ENCODE measurements at places on chromosomes 2 and 18. TPM values are rescaled to one million over a fixed set of nuclear protein-coding genes. Genes with fewer than 3 reads are reported as not detected.
A peak's percentile ranks its signal among the peaks of the same experiment; 100 is the strongest.

DNA sequence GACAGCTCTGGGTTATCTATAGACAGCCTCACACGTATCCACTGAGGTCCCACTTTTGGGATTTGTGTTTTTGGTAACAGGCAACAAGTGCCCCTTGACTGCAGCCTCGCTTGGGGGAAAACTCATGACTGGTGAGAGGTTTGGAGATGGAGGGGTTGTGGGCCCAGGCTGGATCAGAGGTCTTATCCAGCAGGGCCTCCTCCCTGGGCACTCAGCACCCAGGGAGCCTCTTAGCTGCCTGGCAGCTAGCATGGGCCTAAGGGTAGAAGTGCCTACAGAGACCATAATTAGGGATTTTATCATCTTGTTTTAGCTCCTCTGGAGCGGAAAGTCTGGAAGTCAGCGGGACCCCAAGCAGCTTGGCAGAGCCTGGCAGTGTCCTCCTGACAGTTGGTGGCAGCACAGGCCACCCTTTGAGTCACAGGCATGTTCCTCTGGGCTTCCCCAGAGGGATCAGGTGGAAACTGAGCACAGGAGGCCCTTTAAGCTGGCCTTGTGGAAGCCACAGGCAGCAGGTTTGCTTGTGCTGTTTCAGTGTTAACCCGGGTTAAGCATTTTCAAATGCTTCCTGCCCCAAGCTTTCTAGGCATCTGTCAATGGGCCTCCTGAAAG, 143.1 kb downstream of the KCTD1 start:
- peak; percentile 53 for DNase-seq

Gene PLA2R1
- 0.28 TPM for total RNA-seq

Gene EDAR
- total RNA-seq, result not detected

DNA sequence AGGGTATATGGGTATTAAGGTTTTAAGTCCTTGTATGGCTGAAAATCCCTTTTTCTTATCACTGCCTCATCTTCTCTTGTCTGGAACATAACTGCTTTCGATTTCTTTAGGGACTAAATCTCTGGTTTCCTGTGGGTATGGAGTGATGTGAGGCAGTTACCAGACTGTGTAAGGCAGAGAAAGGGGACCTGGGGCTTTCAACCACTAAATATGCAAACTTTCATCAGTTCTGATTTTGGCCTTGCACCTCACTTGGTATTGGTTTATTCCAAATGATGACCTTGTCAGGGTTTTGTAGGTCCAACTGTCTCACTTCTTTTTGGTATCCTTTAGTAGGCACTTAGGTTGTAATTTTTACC, 9.3 kb downstream of the MAP4K4 start:
- no peak for DNase-seq

DNA sequence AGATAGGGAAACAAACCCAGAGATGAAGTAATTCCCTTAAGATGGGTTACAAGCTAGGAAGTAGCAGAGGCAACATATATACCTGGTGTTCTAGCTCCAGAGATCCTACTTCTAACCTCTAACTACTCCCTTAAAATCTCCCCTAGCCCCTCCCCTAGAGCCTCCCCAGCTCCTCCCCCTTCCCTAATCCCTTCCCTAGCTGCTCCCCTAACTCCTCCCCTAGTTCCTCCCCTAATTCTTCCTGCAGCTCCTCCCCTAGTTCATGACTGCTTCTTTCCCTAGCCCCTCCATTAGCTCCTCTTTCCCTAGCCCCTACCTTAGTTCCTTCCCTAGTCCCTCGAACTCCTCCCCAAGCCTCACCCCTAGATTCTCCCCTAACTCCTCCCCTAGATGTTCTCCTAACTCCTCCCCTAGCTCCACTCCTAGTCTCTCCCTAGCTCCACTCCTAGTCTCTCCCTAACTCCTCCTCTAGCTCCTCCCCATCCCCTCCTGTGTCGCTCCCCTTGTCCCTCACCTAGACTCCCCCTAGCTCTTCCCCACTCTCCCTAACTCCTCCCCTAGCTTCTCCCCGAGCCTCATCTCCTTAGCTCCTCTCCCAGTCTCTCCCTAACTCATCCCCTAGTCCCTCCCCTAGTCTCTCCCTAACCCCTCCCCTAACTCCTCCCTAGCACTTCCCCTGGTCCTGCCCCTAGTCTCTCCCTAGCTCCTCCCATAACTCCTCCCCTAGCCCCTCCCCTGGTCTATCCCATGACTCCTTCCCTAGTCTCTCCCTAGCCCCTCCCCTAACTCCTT, 108.9 kb downstream of the CD226 start:
- no peak for DNase-seq

- peak; percentile 50 for DNase-seq
Measured at GRCh38 chr18:70072678-70073077, 125.0 kb upstream of the CD226 start.

DNA sequence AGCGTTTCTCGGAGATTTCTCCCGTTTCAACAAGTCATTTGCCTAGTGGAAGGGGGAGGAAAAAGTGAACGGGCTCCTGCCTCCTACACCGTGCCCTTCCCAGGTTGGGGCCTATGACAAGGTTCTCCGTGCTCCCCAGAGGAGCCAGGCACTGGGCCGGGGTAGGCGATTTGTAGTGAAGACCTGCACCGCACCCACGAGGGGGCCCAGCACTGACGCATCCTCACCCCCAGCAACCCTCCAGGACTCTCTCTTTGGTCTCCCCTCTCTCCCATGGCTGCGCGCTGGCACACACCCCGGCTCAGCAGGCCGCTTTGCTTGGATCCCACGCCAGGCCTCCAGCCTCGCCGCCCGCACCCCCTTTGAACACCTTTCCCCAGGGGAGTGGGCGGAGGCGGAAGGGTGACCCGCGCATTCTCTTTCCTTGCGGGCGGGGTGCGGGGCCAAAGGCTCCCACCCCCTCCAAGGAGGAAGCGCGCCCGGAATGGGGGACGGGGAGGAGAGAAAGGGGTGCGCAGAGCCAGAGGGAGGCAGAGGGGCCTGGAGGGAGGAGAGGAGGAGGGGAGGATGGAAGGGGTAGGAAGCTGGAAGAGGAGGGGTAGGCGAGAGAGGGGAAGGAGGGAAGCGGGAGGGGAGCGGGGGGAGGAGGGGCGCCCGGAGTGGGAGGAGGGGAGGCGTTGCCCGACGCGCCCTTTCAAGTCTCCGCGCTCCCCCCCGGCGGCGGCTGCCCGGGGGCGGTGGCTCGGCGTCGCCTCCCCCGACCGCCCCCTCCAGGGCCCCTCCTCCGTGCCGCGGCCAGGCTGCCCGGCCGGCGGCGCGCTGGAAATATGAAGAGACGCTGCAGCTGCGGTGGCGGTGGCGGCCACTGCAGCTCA, at the start of gene APCDD1:
Gene APCDD1, plus strand, starts transcription at position 830 of the 875 bp plus-strand sequence. CDS start 347 bp downstream, outside the sequence.
- no peak for DNase-seq

DNA sequence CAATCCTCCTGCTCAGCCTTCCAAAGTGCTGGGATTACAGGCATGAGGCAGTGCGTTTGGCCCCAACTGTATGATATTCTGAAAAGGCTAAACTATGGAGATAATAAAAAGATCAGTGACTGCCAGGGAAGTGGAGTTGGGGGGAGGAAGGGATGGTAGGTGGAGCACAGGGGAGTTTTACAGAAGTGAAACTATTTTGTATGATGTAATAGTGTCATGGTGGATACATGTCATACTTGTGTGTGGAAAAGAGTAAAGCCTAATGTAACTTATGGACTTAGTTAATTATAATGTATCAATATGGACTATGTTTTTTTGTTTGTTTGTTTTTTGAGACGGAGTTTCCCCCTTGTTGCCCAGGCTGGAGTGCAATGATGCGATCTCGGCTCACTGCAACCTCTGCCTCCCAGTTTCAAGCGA, 2.9 kb upstream of the GGCX start:
- DNase-seq, result no peak

- DNase-seq, result peak; percentile 28
Measured at GRCh38 chr2:52429171-52429570, 1338.4 kb upstream of the CHAC2 start.

- DNase-seq, result no peak
Measured at GRCh38 chr2:42874949-42875801, 82.8 kb upstream of the HAAO start.

DNA sequence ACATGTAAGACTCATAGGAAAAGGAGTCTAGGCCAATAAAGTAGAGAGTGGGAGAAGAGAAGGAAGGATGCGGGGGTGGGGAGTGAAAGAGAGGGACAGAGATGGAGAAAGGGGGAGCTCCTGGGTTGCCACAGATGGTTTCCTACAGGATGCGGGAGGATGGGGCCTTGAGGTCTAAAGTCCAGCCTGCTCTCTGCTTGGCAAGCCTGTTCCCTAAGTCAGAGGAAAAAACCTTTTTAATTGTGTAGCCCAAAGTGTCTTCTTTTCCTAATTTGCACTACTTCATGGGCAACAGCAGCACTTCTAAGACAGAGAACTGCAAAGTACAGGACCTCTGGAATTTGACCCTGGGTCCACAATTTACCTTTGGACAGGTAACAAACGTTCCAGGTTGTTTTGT, 1.4 kb upstream of the FAM110C start:
- DNase-seq, result no peak

DNA sequence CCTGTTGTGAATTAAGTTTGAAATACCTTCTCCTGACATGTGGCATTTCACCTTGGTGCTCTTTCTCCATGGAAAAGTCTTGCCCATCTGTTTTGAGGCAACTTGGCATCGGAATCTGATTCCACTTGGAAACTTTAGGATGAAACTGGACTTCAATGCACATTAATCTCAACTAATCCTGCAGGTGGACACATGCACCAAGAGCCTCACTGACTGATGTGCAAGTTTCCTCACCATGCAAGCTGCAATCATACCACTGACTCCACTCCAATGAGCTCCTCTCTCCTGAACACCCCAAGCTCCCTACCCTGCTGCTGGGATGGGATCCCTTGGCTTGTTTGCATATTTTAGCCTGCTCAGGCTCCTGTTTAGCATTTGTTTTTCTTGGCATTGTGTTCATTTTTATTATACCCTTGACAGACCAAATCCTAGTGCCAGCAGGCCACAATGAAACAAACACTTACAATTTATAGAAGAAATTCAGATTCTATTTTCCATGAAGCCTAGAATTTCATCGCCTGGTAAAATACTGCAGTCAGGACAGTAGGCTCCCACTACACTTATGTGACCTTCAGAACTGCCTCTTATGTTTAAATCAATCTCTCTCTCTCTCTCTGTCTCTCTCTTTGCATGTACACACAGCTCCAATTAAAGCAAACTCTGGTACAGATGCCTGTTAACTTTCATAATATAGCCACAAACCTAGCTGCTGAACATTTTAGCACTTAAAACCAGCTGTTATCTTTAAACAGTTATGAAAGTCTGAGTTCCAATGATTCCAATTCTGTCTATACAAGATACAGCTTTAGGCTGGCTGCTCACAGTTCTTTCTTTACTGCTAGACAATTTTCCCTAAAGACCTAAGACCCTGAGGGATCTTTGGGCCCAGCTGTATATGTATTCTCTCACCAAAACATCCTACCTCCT, 141.5 kb downstream of the OSR1 start:
- DNase-seq, result no peak

Gene ASPRV1
- total RNA-seq, result 0.28 TPM

DNA sequence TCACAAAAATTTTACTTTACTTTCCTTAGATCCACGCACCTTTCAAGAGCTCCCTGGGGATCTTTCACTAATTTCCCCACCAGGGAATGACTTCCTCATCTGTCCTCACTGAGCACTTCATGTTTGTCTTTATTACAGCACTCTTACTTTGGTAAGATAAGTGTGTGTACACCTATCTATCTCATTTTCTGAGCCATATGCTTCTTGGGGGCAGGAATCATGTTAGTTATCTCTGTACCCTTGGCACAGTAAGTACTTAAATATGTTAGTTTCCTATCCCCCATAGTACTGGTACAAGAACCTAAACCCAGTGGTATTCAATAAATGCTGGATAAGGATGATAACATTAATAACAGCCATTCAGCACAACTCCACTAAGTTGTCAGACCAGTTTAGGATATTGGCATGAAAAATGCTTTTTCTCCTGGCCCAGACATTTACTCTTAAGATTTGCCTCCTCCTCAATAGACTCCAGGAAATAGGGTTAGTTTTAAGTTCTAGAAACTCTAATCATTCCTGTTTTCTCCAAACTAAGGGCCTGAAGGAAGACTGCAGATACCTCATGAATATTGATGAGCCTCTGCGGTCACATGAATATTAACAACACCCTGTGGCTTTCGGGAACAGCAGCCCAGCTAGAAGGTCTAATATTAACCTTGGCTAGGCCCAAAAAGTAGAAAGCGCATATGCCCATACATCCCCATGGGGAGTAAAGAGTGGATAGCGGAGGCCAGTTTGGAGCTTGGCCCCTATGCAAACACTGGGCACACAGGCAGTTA, 38.2 kb downstream of the NHEJ1 start:
- no peak for DNase-seq

GRCh38 chr18:4544142-4544541, 89.0 kb upstream of the DLGAP1 start:
- no peak for DNase-seq

DNA sequence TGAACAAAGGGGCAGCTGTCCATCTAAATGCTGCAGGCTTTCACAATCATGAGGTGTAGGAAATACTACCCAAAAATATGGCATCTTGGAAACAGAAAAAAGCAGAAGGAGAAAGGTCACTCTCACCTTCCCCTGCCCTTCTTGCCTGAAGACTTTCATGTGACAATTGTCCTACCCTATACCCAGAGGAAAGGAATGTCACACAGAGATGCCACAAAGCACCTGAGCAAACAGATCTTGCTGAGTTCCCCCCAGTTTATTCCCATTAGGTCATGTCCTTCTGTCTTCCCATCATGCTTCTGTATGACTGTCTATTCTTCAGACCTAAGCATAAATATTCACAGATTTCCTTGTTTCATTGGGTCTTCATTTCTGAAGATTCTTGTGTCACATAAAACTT, 116.6 kb upstream of the MSH6 start:
- DNase-seq, result no peak

- no peak for DNase-seq
Measured at GRCh38 chr2:22737144-22737543, 647.8 kb upstream of the KLHL29 start.

Gene HOXD3
- not detected for total RNA-seq

DNA sequence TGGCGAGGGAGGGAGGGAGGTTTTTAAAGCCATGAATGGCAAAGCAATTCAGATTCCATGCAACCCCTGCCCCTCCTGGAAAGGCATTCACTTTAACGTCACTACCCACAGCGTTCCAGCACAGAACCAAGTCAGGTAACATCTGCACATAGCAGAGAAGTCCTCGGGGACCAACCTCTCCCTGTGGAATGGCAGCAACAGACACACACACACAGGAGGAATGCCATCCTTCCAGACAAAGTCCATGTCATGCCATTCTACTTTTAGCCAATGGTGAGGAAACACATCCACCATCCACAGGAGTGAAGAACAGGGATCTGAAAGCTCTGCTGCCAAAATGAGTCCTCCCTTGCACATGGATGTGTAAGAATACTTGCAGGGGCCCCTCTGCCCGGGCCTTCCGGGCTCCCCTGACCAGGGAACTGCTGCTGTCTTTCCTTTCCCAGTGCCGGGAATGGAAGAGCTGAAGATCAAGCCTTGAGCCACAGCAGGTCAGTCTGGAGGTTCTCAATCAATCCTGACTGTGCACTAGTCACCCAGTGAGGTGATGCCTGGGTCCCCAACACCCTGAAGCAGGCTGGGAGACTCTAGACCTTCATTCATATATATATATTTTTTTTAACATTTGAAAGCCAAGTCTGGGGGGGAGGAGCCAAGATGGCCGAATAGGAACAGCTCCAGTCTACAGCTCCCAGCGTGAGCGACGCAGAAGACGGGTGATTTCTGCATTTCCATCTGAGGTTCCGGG, 63.7 kb downstream of the UXS1 start:
- no peak for DNase-seq

Gene BUB1
- total RNA-seq, result 45.8 TPM

Gene C2orf68
- total RNA-seq, result 6.8 TPM

Data from IMR-90 (cell line).